ELR (cell line): ENCODE measurements at places on chromosomes 5 and 9.

DNA sequence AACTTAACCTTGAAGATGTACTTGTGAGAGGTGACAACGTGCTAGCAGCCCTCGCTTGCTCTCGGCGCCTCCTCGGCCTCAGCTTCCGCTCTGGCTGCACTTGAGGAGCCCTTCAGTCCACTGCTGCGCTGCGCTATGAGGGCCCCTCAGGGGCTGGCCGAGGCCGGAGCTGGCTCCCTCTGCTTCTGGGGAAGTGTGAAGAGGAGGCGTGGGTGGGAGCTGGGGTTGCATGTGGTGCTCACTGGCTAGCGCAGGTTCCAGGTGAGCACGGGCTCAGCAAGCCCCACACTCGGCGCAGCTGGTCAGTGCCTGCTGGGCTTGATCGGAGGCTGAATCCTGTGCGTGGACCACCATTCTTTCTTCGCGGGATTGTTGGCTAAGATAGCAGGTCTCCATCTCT lies 166.1 kb downstream of the MRPS30 start:
- no peak for DNase-seq

DNA sequence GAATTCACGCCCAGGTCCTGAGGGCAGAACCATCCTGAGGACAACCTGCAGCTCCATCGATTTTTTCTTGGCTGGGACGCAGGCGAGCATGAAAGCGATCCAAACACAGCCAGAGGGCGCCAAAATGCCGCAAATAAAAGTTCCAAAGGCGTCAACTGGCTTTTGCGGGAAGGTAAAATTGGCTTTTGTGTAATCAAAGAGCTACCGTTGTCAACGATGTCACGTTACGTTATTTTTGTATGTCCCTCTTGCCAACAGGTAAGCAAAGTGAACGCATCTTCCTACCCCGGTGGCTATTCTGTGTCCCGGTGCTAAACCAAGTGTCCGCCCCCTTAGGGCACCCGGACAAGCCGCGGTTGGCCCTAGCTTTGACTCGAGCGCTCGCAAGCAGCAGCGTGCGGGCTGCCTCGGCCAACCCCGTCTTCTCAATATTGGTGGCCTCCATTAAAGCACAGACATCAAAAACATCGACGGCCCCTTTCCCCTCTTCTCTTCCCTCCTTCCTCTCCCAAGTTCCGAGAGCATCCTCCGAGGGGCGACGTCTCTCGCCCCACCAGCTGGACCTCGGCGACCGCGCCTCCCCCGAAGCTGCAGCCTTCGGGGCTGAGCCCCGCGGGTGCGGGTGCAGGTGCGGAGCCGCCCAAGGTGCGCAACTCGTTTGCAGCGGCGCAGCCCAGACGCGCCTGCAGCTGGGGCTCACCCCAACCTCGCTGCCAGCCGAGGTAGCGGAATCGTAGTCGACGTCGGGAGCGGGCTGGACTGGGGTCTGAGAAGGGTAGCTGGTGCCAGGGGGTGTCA lies 1.1 kb upstream of the BASP1 start:
- DNase-seq = peak; percentile 89

DNA sequence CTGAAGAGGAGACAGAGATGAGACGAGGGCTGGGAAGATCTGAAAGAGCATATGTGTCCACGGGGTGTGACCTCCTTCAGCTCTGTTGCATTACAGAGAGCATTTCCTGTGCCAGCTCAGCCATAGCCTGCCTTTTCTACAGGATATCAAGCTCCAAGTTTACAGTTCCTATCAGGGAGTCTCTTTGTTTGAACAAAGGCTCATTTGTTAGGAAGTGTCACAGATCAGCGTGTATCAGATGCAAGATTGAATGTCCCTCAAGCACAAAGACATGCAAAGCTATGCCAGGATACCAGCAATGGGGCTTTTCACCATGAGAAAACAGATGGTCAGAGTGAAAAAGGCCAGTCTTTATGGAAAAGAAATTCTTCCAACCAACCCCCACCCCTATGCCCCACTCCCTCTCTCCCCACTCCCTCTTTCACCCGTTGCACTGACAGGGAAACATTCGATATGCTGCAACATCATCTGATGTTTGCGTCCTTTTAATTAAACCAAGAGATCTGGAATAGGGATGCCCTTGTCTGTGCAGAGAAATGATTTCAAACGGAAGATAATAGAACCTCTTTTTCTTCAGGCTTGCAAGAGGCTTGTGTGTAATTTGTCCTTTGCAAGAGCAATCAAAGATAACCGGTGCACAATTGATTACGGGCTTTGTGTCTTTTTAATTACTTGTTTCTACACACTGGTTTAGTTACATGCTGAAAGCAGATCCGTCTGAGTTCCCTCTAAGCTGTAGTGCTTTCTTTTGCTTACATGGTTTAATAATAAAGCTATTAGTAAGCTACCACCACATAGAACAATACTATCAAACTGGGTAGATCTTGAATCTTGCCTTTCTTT lies 263.1 kb upstream of the RGMB start:
- DNase-seq = peak; percentile 51

DNA sequence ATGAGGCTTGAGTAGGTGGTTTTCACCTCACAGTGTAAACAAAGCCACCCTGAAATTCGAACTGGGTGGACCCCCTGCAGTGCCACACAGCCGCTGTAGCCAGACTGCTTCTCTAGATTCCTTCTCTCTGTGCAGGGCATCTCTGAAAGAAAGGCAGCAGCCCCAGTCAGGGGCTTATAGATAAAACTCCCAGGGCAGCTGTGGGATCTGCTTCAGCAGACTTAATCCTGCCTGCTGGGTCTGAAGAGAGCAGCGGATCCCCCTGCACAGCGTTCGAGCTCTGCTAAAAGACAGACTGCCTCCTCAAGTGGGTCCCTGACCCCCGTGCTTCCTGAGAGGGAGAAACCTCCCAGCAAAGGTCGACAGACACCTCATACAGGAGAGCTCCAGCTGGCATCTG lies 71.4 kb downstream of the CARTPT start:
- DNase-seq = no peak

DNA sequence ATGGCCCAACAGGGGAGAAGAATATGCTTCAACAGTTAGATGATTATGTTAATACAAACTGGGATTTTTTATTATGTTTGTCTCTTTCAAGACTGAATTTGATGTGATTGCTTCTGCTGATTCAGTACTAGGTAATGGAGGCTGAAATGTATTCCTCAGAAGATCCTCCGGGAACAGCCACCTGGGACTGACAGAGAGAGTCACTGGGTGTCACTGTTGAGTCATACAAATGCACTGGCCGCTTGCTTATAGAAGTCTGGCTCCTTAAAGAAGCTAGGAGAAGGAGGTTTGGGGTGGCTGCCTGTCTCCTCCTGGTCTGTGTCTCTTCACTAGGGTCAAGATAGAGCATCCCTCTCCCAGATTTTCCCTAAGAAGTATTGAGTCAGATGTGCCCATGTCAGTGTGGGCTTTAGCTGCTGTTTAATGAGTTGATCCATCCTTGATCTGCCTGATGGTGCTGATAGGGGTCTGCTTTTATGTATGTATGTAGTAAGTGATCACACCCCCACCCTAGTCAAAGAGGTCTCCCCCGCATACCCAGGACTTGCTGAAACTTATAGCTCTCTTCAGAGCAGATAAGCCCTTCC lies 773.4 kb downstream of the BRINP1 start:
- peak; percentile 72 for DNase-seq

DNA sequence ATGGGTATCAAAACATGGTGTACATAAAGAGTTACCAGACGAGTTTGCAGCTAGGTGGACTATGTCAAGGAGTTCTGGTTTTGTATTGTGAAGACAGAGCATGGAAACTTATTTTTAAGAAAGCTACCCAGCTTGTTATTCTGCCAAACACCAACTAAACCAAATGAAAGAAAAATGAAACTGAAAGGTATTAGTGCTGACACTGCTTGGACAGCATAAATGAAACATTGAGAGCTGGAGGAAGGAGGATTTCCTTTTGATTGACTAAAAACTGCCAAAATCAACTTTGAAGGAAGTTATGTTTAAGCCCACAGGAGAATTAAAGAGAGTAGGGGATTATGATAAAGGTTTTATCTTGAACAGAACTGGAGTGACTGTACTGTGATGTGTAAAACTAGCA lies 766.2 kb downstream of the PTPRD start:
- DNase-seq = no peak
